ENCODE measurements at places on chromosomes 12 and 14.

DNA sequence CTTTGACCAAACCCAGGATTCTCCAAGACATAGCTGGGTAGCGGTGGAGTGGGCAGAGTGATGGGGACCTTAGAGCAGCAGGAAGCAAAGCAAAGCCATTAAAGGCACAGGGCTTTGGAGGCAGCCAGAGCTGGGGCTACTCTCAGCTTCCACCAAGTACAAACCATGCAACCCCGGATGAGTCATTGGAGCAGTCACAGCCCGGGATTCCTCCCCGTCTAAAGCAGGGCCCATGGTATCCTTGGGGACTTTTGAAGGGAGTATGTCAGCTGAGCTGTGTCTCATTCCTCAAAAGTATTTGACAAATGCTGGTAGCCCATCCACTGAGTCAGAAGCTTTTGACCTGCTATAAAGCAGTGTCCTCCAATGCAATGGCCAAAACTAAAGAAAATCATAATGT lies 9.7 kb upstream of the IFI27 start:
- no peak for DNase-seq

DNA sequence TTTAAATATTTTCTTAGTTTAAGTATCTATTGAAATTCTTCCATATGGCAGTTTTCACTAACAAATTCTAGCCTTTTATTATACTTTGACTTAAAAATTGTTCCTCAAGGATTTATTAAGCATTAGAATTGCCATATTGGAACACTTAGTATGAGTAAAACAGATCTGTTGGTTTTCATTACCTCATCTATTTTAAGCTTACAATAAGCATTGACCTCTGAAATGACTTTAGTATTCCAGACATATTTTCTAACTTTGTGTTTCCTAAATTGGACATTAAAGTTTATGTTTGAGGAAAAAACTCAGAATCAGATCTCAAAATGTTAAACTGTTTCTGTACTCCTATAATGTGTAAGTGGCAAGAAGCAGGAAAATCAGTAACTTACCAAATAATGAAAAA lies 48.4 kb downstream of the CSRP2 start:
- DNase-seq = no peak

GRCh38 chr12:34379142-34379541 lies 356.8 kb downstream of the ALG10 start:
- no peak for DNase-seq

DNA sequence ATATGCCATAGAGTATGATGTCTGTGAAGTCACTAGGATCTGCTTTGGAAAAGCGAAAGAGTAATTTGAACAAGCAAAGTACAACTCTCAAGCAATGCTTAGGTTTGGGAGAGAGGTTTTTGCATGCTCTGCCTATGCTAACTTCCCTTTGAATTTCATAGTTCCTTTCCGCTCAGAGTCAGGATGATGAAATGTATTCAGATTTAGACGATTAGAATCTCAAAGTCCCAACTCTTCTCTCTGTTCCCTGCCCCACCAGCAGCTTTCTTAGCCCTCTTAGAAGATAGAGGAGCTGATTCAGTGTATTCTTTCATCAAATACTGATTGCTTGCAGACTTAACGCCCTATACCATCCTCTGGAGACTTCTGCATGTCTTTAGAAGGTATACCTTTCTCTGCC lies 11.5 kb downstream of the RAB5B start:
- DNase-seq = no peak
